ENCODE measurements at places on chromosomes 16 and 17.

GRCh38 chr17:9878786-9879525, 26.1 kb downstream of the RCVRN start:
- no peak for DNase-seq

DNA sequence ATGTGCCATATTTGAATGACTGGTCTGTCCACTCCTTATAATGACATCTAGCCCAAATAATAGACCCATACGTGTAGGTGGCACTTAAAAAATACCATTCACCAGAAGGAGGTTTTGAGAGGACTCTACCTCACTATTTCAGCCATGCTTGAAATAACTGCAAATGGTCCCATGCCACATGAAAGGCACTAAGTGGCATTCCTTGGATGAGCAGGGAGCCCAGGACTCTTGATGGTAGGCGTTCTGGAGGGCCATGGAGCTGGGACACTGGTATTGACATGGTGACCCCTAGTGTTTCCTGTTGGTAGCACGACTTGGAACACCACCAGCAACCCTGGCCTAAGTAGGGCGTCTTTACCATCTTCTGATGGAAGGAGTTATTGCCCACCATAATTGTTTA, 148.7 kb upstream of the ZFHX3 start:
- DNase-seq: no peak

DNA sequence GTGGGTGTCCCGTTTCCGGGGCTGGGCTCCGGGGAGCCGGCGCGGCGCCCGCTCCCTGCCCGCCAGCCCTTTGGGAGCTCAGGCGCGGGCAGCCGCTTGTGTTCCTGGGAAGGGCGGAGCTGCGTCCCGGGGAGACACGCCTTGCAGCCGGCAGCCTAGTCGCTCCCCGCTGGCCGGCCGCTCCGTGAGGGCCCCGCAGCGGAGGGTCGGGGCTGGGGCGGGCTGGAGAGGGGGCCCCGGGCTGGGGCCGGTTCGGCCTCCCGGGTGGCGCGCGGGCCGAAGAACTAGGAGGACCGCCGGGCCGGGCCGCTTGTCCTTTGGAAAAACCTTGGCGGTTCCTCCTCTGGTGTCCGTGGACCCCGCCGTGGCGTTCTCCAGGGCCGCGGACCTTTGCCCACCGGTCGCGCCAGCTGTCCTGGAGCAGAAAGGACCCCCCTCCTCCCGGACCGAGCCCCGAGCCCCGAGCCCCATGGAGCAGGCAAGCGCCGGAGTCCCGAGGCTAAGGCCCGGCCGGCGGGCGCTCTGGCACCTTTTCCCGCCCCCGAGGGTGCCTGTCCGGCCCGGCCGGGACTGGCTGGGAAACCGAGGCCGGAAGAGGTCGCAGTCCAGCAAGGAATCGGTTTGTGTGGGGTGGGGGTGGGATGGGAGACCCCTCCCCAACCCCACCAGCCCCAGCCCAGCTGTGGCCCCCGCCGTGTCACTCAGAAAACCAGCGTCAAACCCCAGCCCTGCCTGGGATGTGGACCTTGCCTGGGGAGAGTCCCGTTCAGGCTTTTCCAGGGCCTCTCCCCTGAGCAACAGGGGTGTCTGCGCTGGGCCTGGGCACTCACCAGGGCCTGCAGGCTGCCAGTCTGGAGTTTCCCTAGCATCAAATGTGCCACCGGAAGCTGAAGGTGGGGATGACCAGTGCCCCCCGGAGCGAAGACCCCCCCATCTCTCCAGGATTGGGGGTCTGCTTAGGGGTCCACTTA, 6.8 kb upstream of the TBC1D3B start:
- DNase-seq: no peak

- no peak for DNase-seq
These were observed 190.9 kb upstream of the GSE1 start for GRCh38 chr16:85422196-85422631.

- DNase-seq: no peak
These were observed 28.7 kb downstream of the SOX8 start for GRCh38 chr16:1010251-1010650.

GRCh38 chr16:57411362-57411976, 6.9 kb downstream of the CCL17 start:
- no peak for DNase-seq

GRCh38 chr17:67531291-67531690, 154.2 kb downstream of the PITPNC1 start:
- no peak for DNase-seq

GRCh38 chr17:9536061-9536460, 39.6 kb downstream of the STX8 start:
- no peak for DNase-seq

GRCh38 chr17:75113798-75114551, 4.2 kb downstream of the ARMC7 start:
- peak; percentile 91 for DNase-seq

DNA sequence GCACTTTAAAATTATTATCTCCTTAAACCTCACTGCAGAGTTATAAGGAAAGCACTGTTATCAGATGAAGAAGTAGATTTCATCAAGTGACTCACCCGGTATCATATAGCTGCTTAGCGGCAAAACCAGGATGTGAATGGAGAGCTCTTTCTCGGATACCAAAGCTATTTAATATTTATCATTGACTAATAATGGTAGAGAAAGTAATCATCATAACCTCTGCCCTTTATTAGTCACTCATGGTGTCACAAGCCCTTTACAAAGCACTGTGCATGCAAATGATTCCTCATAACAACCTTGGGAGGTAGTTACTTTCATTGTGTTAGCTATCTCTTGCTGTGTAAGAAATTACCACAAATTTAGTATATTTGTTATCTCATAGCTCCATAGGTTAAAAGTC, 592.9 kb downstream of the MAF start:
- no peak for DNase-seq

- DNase-seq: no peak
These were observed 7.6 kb downstream of the PITPNM3 start for GRCh38 chr17:6548578-6549330.

GRCh38 chr17:50806141-50806643, 29.2 kb upstream of the WFIKKN2 start:
- DNase-seq: no peak

DNA sequence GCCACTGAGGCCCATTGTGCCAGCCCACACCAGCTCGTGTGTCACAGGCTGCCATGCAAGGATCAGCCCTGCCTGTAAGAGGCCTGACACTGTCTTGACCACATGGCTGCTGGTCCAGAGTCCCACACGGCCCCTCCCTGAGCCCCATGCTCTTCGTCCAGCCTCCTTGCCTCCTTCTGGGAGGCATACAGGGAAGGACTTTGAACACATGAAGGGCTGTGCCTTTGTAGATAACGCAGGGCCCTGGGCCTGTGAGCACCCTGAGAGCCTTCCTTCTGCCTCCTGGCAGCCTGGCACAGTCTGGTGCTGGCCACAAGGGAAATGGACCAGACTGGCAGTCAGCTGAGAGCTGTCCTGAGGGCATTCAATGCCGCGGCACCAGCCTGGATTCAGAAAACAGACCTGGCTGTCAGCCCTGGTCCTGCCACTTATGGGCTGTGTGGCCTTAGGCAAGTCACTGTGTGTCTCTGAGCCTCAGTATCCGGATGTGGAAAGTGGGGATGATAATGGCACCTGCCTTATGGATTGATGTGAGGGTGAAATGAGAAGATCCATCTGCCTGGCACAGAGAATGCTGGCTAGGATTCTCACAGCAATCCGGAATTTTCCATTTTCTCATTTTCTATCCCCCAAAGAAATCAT, 19.2 kb upstream of the SPNS2 start:
- DNase-seq: no peak

DNA sequence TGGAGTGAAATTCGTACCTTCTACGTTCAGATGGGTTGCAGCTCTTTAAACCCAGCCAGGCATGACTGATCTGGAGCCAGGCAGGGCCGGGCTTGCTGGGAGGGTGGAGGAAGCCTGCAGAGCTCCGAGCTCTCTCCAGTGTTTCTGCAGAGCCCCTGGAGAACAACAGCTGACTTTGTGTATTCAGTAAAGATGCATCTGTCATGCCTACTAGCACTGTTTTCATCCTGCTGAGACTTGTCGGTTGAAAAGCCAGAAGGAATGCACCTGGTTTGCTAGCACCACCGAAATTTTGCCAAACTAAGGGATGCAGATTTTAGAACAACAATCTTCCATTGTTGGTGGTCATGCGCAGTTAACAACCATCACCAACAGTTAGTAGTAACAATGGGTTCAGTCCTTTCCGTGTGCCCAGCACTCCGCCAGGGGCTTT, 22.4 kb upstream of the SCNN1B start:
- DNase-seq: no peak

- no peak for DNase-seq
These were observed 28.5 kb downstream of the CYTH1 start for GRCh38 chr17:78753316-78754250.

- no peak for DNase-seq
These were observed 19.5 kb downstream of the MARVELD3 start for GRCh38 chr16:71645450-71645849.

DNA sequence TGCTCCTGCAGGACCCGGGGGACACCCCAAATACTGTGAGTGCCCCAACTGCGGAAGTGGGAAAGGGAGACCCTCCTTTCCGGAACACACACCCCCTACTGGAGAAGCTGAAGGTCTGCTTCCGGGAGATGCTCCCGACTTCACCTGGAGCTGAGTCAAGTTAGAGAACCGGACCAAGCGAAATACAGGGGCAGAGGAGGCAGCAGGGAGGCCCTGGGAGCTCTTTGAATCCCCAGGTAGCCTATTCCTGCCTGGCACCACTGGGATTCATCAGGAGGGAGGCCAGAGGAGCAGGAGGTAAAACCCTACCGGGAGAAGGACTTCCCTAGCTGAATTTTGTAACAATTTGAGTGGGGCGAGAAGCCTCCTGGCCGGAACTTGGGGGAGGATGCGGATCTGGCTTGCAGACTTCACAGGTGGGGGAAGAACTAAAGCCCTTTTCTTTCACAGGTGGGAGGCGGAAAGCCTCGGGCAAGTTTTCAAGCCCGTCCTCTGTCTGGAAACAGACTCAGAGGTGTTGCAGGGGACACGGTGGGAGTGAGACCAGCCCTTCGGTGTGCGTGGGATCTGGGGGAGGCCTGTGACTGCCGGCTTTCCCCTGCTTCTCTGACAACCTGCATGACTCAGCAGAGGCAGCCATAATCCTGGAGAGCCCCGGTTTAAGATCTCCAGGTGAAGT, 22.4 kb upstream of the TEKT1 start:
- DNase-seq: peak; percentile 45

GRCh38 chr16:31367853-31368252, 12.9 kb downstream of the ITGAX start:
- DNase-seq: no peak

DNA sequence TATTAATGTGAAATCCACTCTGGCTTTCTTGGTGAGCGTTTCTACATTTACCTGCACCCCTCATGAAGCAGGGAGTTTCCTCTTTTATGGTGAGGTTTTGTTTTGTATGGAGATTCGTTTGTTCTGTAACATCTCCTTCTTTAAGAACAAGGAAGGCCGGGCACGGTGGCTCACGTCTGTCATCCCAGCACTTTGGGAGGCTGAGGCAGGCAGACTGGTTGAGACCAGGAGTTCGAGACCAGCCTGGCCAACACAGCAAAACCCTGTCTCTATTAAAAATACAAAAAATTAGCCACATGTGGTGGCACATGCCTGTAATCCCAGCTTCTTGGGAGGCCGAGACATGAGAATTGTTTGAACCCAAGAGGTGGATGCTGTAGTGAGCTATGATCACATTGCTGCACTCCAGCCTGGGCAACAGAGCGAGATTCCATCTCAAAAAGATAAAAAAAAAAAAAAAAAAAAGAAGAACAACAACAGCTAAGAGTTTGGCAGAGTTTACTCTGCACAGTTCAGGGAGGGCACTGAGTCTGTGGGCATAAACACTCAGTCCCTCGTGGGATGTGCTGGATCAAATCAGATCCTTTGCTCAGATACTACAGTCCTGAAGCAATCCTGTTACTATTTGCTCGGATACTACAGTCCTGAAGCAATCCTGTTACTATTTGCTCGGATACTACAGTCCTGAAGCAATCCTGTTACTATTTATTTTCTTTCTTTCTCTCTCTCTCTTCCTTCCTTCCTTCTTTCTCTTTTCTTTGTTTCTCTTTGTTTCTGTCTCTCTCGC, 28.9 kb downstream of the ADCY9 start:
- no peak for DNase-seq

GRCh38 chr17:58335779-58336455, 7.3 kb upstream of the TSPOAP1 start:
- no peak for DNase-seq

- no peak for DNase-seq
These were observed 138.4 kb upstream of the DNAH9 start for GRCh38 chr17:11459861-11460331.

DNA sequence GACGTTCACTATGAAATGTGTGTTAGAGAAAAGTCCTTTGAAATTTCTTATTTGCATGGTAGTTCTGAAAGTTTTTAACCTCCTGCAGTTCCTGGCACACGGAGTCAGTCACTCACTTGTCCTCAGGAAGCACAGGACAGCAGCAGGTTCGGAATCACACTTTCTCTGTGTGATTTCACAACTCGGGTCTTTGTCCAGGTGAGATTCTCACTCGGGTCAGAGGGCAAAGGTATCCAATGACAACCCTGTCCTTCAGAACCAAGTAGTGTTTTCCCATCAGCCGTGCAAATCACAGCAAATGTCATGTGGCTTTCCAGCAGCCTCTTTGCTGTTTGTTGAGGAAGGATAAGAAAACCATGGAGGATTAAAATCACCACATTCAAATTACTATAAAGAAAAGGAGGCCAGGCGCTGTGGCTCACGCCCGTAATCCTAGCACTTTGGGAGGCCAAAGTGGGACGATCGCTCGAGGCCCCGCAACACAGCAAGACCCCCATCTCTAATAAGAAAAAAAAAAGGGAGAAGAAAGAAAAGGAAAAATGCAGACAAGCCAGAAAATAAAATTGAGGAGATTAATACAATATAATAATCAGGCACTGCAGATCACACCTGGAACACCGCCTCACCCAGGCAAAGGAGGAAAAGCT, 22.0 kb downstream of the ADCY9 start:
- no peak for DNase-seq

DNA sequence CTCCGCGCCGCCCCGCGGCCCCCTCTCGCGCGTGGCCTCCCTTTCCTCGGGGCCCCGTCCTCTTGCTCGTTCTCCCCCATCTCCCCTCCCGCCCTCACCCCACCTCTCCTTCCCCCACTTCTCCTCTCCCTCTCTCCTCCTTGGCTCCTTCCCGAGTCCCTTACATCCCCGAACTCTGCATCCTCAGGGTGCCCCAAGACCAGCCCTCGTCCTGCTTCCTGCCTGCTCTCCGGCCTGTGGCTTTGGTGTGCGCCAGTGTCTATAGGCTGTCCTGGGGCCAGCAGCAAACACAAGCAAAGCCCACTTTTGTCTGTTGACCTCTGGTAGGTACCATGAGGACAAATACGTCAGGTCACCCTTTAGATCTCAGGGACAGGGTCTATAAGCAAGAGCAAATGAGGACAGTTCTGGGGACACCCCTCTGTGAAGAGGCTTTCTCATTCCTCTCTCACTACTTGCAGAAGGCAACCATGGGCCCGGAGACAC, 284 bp upstream of the COPZ2 start:
- no peak for DNase-seq

Data from caudate nucleus (tissue), 63 donors.